Peyer's patch (tissue), 4 donors: ENCODE measurements at places on chromosomes 3 and 15. TPM values are rescaled to one million over a fixed set of nuclear protein-coding genes. Genes with fewer than 3 reads are reported as not detected.

CGGBP1 gene
- 63.1 TPM for total RNA-seq

IQCH gene
- total RNA-seq: 1.2 TPM

DPH6 gene
- 18.3 TPM for total RNA-seq

THBS1 gene
- total RNA-seq: 171 TPM

EPHA6 gene
- total RNA-seq: 1.9 TPM
